MG63 (cell line): ENCODE measurements at places on chromosomes 11 and 22.

DNA sequence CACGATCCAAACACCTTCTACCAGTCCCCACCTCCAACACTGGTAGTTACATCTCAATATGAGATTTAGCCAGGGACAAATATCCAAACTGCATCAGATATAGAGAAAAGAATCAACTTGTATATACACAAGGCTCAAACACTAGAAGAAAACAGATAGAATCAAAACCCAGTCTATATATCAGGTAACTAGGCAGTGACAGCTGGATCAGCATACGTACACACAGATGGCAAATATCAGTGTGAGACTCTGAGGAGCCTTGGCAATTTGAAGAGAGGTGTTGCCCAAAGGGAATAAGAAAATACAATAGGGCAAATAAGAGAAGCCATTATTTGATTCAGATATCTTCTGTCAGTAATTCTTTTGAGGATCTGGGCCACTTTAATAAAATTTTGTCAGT lies 951.3 kb upstream of the CHORDC1 start:
- DNase-seq = no peak

GRCh38 chr11:131234221-131234620 lies 136.2 kb upstream of the NTM start:
- no peak for DNase-seq

GRCh38 chr11:45092404-45092785 lies 54.0 kb upstream of the PRDM11 start:
- DNase-seq = no peak

DNA sequence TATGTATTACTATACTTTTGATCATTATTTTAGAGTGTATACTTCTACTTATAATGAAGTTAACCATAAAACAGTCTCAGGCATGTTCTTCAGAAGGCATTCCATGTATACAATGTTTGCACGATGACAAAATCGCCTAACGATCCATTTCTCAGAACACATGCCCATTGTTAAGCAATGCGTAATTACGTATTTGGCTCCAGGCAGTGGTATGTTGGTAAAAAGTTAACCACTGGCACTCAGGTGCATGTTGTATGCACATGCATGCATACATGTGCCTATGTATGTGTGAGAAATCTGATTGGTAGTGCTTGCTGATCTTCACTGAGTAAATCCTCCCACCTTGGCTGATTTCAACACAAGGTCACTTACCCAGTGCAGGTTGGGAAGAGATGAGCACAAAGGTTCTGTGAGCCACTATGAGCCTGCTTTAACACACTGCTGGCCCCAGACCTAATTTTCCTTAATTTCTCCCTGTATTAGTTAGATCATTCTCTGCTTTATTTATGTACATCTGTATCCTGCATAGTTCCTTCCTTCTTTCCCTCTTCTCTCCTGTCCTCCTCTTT lies 164.6 kb downstream of the ARHGAP42 start:
- no peak for DNase-seq

DNA sequence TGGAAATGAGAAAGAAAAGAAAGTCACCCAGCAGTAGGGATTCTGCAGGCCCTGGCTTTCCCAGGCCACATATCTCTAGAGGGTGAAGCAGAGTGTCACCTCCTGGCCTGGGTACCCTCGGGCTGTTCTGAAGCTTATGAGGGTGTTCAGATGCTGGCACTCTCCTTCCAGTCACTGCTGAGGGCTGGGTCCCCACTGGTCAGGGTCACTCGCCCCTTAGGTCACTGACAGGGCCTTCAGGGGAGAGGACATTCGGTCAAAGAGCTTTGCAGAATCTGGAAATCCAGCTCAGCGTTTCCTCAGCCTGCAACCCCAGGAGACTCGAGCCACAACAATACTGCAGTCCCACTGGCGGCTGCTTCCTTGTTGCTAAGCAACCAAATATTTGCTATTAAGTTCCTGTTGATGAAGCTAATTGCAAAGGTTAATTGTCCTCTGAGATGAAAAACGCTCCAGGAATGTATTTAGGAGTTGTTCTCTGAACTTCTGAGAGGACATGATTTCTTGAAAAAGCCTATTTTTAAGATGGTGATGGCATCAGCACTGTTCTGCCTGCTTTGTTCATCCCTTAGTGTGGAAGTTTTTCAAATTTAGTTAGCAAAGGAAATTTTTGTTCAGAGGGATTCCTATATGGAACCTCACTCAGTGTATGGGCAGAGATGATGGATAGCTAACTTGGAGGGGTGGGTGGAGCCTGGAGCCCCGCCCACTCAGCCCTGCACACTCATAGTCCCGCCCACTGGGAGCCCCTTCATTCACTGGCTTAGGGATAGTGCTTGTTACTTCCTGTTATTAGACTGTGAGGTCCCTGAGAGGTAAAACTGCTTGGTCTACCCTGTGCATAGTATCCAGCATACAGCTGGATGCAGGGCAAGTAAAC lies 109.2 kb downstream of the CSNK2A3 start:
- DNase-seq = peak; percentile 27

DNA sequence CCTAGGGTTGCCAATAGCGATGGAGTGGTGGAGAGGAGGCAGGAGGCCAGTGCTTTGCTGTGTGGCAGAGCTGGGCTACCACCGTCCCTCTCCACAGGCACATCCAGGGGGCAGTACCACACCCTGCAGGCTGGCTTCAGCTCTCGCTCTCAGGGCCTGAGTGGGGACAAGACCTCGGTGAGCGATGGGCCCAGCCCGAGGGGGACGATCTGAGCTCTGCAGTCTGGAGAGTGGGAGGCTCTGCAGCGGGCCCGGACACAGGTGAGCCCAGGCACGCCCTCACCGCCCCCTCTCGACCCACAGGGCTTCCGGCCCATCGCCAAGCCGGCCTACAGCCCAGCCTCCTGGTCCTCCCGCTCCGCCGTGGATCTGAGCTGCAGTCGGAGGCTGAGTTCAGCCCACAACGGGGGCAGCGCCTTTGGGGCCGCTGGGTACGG lies 2.5 kb downstream of the PKP3 start:
- peak; percentile 68 for DNase-seq

DNA sequence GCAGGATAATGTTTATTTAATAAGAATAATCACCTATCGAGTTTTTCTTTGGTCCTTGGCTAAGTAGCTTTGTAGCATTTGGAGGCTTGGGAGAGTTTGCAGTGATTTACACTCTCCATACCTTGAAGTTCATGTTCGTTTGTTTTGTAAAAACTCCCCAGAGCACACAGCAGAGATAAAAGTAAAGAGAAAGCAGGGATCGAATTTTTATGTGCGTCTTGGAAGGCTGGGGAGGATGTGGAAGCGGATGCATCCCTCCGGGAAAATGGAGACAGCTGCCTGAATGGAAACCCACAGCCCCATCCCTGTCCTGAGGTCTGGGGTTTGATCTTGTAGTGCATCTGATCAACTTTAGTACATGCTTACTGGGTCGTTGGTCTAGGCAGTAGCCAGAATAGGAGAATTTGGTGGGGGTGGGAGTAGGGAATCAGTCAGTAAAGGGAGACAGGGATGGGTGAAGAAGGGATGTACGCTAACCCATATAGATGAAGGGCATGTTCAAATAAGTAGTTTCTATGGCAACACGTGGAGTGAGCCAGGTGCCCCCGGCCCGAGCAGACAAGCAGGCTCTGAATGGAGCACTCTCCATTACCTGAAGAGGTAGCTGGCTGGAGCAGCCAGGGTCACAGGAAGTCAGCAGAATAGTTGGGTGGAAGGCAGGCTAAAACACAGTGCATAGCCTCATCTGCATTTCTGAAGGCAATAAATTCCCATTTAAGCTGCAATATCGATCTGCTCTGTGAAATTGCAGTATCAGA lies 147.8 kb downstream of the COMMD9 start:
- no peak for DNase-seq

GRCh38 chr22:50671641-50672040 lies 982 bp upstream of the SHANK3 start:
- DNase-seq = peak; percentile 52

- no peak for DNase-seq
These were observed 47.9 kb upstream of the SUSD2 start for GRCh38 chr22:24133187-24133965.

GRCh38 chr11:70433526-70433925 lies 35.2 kb downstream of the CTTN start:
- no peak for DNase-seq

- DNase-seq = no peak
These were observed 216.1 kb upstream of the NARS2 start for GRCh38 chr11:78790784-78791183.

DNA sequence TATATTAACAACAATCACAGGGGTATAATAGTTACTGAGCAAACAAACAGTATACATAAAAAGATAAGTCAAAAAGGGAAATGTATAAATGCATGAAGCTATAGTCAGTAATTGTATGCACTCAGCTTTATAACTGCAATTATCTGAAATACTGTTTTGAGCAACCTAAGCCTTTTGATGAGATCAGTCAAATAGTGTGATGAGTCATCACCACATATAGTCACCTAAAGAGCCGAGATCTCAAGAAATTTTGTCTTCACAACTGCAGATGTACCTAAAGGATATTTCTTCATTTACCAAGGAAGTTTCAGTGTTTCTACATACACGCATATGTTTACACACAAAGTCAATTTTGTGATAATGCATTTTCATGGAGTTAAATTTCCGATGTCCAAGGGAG lies 5.4 kb upstream of the OR51A2 start:
- no peak for DNase-seq

- no peak for DNase-seq
These were observed 4.1 kb upstream of the B4GALNT4 start for GRCh38 chr11:364991-365725.

DNA sequence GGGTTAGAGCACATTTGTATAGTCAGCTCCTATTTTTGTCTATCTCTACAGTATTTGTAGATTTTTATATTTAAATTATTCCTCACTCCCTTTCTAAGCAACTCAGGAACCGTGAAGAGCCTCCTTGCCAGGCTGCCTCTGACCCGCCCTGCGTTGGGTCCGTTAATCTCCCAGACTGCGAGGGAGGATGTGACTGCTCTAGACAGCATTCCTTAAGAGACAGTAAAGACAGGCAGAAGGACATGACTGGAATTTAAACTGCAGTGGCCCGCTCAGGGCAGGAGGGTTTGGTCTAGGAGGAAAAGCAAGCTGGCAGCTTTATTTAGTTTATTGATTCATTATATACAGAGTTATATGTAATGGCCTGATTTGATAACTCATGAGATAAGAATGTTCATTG lies 413.7 kb downstream of the TMEM135 start:
- DNase-seq = no peak

- no peak for DNase-seq
These were observed 595.0 kb upstream of the LRRC4C start for GRCh38 chr11:42054351-42054900.

DNA sequence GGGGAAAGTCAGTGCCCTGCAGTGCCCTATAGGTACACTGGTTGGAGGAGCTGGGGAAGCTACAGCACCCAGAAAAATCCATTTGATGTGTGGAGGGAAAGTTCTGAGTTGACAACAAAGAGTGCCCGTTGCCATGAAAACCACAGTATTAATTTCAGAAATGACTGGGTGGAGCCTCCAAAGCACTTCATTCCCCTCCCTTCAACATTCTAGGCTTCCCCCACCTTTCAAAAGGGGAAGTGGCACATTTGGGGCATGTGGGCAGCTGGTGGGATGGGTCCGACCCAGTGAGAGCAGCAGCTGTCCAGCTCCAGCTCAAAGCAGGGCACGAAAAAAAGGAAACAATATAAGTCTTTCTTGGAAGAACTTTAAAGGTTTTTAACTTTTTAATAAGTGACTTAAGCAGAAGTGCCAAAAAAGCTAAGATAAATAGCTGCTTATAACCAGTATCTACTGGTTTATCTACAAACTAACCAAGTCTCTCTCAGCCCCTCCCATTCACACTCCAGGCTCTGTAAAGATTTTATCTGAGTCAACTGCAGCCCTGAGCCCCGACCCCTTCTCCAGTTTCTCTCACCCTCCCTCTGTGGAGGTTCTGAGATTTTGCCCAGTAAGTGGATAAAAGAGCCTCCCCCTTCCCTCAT lies 9.0 kb upstream of the AHNAK start:
- no peak for DNase-seq

- no peak for DNase-seq
These were observed 126.9 kb downstream of the APIP start for GRCh38 chr11:34789196-34789834.

GRCh38 chr11:130459521-130459920 lies 11.1 kb downstream of the ADAMTS15 start:
- no peak for DNase-seq

DNA sequence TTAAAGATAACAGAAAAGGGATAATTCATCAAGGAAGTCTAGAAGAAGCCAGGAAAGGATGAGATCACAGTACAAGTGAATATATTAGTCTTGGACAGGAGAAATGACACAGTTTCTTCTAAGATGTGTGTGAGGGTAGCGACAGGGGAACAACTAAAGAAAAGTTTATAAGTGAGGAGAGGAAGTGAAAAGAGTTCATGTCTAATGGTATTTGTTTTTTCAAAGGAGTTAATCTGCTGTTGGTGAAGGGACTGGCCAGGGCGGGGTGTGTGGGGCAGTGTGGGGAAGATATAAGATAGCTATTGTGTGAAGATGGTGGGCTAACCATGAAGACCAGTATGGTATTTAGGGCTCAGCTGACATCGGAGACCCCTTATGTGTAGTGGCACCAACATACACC lies 7.6 kb upstream of the PPFIBP2 start:
- DNase-seq = no peak

- no peak for DNase-seq
These were observed 48.0 kb downstream of the IGLL1 start for GRCh38 chr22:23531966-23532705.

- peak; percentile 26 for DNase-seq
These were observed 3.0 kb downstream of the LRP5 start for GRCh38 chr11:68315171-68315920.

GRCh38 chr11:9462172-9462799 lies 1.5 kb downstream of the ZNF143 start:
- no peak for DNase-seq

DNA sequence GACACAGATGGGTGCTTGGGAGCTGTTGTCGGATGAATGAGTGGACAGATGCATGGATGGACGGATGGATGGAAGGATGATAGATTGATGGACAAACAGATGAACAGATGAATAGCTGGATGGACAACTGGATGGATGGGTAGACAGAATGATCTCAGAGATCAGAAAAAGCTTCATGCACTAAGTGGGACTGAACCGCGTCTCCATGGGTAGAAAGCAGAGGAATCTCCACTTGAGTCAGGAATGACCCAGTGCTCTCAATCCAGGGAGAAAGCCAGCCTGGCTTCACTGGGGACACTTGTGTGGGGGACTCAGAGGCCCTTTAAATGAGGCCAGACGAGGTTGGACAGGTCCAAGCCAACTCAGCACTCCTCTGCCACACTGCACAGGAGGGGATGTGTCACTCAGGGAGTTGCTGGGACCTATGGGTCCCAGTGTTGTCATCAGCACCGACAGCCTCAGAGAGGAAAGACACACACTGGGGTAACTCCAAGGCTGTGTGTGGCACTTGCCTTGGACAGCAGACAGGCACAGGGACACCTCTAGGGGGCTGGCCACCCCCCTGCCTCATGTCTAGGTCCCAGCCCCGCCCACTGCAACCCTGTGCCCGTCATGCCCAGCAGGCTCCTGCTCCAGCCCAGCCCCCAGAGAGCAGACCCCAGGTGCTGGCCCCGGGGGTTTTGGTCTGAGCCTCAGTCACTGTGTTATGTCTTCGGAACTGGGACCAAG lies 5.6 kb downstream of the IGLL5 start:
- no peak for DNase-seq

GRCh38 chr11:90241414-90241813 lies 18.6 kb upstream of the CHORDC1 start:
- no peak for DNase-seq

- no peak for DNase-seq
These were observed 20.1 kb upstream of the SORL1 start for GRCh38 chr11:121431820-121432526.

- no peak for DNase-seq
These were observed 32.3 kb downstream of the LINC01488 start for GRCh38 chr11:69513663-69514224.
